ENCODE measurements at places on chromosomes 7 and 10. TPM values are rescaled to one million over a fixed set of nuclear protein-coding genes. Genes with fewer than 3 reads are reported as not detected.

Gene SFTPD
- not detected for polyA plus RNA-seq

Gene ARHGEF5
- 39.4 TPM for polyA plus RNA-seq

Gene TAS2R4
- polyA plus RNA-seq = 0.05 TPM

Gene SYCE1
- not detected for polyA plus RNA-seq

Gene IMMP2L
- 7.9 TPM for polyA plus RNA-seq

Gene AGAP6
- 7.1 TPM for polyA plus RNA-seq

Gene SVOPL
- not detected for polyA plus RNA-seq

Gene AQP1
- 0.05 TPM for polyA plus RNA-seq

DNA sequence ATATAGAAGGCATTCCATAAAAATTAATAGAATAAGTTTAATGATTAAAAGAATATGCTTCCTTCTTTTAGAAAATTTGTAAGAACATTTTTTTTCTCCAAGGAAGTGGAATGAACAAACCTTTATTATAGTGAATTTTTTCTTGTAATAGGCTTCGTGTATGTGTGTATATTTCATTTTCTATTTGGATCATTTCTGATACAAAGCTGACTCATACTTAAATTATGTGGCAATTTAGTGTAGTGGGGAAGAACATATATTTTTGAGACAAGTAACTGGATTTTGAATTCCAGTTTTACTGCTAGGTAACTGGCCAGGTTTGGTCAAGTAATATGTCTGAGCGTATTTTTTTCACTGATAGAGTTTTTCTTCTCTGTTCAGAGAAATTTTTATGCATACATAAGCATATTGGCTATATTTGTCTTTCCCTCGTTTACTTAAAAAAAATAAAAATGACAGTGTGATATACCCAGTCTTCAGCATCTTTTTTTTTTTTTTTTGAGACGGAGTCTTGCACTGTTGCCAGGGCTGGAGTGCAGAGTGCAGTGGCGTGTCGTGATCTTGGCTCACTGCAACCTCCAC, 50.8 kb downstream of the CDK13 start:
- no peak for DNase-seq

GRCh38 chr7:106377847-106378361, 93.1 kb upstream of the NAMPT start:
- no peak for DNase-seq

DNA sequence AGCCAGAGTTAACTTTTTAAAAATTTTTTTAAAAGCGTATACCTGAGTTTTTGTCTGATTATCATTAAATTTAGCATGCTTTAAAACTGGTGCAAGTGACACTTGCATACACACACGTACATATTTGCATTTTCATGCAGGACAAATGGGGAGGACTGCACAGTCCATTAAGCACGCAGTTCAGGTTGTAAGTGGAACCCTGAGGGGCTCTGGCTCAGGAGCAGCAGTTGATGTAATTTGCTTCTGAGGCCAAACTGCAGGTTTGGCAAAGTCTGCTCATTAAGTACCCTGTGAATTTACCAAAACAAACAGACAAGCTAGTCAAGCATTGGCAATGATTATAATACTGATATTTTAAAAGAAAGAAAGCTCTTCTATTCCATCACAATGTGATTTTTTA, 215.8 kb upstream of the PFKP start:
- no peak for DNase-seq

DNA sequence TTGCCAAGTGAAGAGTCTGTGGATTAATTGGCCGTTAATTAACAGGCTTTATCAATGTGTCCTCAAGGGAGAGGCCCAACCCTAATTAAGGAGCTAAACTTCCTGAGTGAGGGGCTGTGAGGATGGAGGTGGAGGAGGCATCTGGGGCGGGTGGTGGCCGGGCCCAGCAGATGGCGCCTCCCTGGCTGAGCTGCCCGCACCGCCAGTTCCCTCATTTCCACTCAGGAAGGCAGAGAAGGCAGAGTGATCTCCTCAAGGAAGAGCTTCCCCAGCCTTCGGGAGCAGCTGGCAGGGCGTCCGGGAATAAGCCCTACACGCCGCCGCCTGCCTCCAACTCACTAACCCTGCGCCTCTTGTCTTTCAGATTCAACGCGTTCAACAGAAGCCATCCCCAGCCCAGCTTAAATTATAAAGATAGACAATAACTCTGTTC, 112.2 kb downstream of the CYTH3 start:
- DNase-seq = peak; percentile 6

- peak; percentile 66 for DNase-seq
Observed at GRCh38 chr7:30531286-30531685, 26.7 kb upstream of the GGCT start.

- DNase-seq = peak; percentile 47
Observed at GRCh38 chr10:3530783-3531645, 254.0 kb downstream of the KLF6 start.

DNA sequence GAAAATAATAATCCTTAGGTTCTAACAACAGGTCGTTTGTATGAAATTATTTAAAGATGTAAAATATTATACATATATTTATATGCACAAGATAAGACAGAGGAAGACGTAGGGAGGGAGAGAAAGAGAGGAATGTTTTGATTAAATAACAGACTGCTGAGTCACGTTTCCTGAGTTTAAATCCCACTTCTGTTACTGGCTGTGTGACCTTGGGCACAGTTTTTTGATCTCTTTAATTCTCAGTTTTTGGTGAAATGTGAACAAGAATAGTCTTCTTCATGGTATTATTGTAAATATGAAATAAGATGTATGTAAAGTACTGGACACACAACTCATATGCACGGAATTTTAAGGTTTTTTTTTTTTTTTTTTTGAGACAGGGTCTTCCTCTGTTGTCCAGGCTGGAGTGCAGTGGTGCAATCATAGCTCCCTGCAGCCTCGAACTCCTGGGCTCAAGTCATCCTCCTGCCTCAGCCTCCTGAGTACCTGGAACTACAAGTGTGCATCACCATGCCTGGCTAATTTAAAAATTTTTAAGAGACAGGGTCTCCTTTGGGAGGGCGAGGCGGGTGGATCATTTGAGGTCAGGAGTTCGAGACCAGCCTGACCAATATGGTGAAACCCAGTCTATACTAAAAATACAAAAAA, 42.6 kb downstream of the BAMBI start:
- no peak for DNase-seq

- no peak for DNase-seq
Observed at GRCh38 chr10:70743430-70743788, 41.8 kb downstream of the TBATA start.

DNA sequence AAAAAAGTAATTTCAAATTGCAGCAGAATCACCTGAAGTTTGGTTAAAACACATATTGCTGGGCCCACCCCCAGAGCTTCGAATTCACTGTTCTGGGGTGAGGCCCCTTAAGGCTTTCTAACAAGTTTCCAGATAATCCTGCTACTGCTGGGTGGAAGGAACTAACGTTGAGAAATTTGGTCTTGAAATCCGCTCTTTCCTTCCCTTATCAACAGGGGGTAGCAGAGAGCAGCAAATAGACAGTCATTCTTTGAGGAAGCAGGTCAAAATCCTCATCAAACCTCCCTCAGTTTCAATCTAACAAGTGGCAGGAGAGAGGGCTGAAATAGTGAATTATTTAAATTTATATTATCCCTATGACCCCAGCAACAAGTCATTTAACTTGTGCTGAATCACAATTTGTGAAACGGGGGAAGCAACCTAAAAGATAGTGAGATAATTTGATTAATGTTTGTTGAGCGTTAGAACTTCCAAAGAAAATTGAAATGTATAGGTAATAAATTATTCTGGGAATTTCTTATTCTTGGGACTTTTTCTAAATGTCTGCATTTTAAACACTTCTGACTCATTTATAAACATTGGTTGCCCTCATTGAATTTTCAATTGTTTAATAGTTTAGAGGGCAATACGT, 21.7 kb upstream of the MALSU1 start:
- peak; percentile 55 for DNase-seq

DNA sequence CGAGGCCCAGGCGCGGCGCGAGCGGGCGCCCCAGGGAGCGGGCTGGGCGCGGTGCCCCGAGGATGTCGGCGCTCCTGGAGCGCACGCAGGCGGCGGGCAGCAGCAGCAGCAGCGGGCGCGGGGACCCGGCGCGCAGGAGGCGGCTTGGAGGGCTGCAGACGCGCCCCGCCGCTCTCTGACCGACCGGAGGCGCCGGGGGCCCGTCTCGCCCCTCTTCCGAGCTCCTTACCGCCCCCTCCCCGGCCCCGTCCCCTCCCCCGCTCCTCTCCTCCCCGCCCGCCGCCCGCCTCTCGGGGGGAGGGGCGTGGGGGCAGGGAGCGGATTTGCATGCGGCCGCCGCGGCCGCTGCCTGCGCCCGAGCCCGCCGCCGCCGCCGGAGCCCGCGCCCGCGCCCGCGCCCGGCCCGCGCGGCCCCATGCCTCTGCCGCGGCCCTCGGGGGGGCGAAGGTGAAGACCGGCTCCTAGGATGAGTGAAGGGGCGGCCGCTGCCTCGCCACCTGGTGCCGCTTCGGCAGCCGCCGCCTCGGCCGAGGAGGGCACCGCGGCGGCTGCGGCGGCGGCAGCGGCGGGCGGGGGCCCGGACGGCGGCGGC, at the start of gene NRG3:
Gene NRG3 (plus strand): TSS at position 320 of the 592 bp plus-strand sequence.
- DNase-seq = no peak

DNA sequence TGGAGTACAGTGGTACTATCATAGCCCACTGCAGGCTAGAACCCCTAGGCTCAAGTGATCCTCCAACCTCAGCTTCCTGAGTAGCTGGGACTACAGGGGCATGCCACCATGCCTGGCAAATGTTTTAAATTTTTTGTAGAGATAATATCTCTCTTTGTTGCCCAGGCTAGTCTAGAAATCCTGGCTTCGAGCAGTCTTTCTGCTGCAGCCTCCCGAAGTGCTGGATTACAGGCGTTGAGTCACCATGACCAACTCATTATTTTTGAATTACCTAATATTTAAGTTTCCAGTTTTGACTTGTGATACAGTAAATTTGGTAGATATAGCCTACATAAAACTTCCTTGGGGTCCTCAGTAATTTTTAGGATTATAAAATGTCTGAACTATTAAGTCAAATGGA, 74.1 kb downstream of the RUNDC3B start:
- peak; percentile 83 for DNase-seq

- DNase-seq = no peak
Observed at GRCh38 chr10:14247377-14248116, 83.2 kb downstream of the FRMD4A start.

GRCh38 chr7:20825555-20825954, 38.9 kb upstream of the SP8 start:
- no peak for DNase-seq

GRCh38 chr10:100612601-100613595, 77.2 kb downstream of the HIF1AN start:
- DNase-seq = no peak

DNA sequence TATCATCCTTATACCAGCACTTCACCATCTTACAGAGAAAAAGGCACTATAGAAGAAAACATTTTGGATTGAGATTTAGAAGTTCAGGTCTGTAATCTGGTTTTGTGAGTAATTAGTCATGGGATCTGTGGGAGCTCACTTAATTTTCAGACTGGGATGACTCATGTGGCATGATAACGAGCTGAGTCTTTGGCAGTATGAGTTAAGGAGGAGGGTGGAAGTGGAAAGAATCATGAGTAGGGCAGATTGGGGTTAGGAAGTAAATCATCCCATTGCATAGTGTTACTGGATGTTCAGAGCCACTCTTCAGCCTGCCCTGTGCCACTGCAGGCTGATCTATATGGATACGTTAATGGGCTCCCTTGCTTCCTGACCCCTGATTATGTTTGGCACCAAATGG, 64.9 kb downstream of the ZNF92 start:
- DNase-seq = peak; percentile 96

GRCh38 chr7:93117852-93118530, at the start of gene SAMD9:
TSS of gene SAMD9 (minus strand) at chr7:93117979. CDS start at chr7:93106097, 11,882 bp downstream.
- DNase-seq = peak; percentile 72

- DNase-seq = peak; percentile 84
Observed at GRCh38 chr7:33873981-33874750, 31.2 kb upstream of the BMPER start.

DNA sequence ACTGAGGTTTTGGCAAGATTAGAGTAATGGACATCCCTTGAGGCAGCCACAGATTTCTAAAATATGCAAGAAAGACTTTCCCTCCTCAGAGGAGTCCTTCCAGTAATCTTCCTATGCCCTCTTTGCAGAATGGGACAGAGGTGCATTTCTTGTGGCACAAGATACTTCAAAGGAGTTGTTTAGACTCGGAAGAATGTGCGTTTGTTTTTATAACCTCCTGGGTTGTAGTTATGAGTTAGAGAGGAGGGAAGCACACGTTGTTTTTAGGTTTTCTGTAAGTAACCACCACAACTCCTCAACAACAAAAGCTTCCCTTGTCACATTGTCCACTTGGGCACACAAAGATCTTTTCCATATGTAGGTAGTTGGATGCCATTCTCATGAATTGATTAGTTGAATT, 78.1 kb upstream of the GLI3 start:
- no peak for DNase-seq

- no peak for DNase-seq
Observed at GRCh38 chr10:61279400-61279799, 173.8 kb downstream of the TMEM26 start.

- peak; percentile 25 for DNase-seq
Observed at GRCh38 chr7:133139350-133139749, 57.5 kb upstream of the CHCHD3 start.

- DNase-seq = no peak
Observed at GRCh38 chr7:46755120-46756034, 826.5 kb downstream of the TNS3 start.

- peak; percentile 81 for DNase-seq
Observed at GRCh38 chr10:87585565-87586514, 73.8 kb upstream of the PAPSS2 start.

GRCh38 chr7:105841866-105842265, 34.5 kb downstream of the ATXN7L1 start:
- peak; percentile 80 for DNase-seq

- no peak for DNase-seq
Observed at GRCh38 chr7:132488634-132489302, 87.5 kb downstream of the PLXNA4 start.

GRCh38 chr10:95759233-95759826, 3.4 kb downstream of the ENTPD1 start:
- DNase-seq = no peak

GRCh38 chr7:2689951-2690705, 2.1 kb downstream of the AMZ1 start:
- DNase-seq = no peak

DNA sequence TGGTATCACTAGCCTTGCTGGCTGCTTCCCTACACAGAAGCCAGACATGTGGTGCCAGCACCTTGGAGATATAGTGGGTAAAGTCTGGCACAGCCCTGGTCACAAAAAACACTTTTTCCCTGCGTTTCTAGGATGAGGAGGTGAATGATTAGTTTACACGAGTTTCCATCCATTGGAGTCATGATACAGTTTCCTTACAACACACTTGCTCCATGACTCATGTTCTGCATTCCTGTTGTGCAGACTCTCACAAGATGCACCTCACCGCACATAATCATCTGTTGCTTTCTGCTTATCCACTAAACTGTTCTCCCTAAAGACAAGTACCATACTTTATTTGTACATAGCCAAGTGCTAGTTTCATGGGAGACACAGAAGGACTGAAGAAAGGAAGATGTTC, 747.1 kb upstream of the GALNT17 start:
- DNase-seq = peak; percentile 14
